ENCODE measurements at places on chromosomes 11 and 22.

GRCh38 chr11:2301631-2302305, at the start of the genes C11orf21 and TSPAN32:
Gene C11orf21, minus strand, starts transcription at chr11:2301918. Its CDS starts 110 bp downstream, at chr11:2301808.
Gene TSPAN32, plus strand, starts transcription at chr11:2302013. Its CDS starts 137 bp downstream, at chr11:2302150.
- no peak for DNase-seq

DNA sequence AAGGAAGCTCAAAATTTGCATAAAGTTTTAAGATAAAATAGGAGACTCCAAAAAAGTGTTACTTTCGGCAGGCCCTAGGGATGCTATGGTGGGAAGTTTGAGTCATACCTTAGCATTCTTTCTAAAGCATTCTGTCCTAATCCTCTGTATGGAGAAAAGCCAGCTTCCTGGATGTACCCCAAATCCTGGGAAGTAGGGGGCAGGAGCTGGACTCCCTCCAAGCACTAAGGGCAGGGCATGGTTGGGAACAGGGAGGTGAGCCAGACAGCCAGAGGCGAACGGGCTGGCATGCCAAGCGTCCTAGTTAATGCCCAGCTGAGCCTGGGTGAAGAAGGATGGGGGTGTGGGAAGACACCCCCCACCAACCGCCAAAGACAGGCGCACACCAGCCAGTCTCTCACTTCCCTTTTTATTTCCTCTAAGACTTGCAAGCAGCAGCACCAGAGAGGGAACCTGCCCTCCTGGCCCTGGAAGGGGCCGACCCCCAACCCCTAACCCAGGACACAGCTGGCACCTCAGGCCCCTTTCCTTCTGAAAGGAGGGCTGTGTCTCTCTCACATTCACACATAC, 23.9 kb downstream of the RTN4RL2 start:
- no peak for DNase-seq

- peak; percentile 50 for DNase-seq
Observed at GRCh38 chr11:67373648-67374570, 511 bp upstream of the CLCF1 start.

DNA sequence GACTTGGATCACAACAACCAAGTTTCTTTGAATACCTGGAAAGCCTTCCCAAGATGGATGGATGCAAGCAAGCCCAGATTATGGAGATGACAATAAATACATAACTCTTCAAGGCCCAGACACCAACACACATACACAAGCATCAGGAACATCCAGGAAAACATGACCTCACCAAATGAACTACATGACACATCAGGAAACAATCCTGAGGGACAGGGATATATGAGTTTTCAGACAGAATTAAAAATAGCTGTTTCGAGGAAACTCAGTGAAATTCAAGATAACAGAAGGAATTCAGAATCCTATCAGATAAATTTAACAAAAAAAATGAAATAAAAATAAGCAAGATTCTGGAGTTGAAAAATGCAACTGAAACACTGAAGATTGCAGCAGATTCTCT, 659.4 kb downstream of the METTL15 start:
- DNase-seq: no peak

DNA sequence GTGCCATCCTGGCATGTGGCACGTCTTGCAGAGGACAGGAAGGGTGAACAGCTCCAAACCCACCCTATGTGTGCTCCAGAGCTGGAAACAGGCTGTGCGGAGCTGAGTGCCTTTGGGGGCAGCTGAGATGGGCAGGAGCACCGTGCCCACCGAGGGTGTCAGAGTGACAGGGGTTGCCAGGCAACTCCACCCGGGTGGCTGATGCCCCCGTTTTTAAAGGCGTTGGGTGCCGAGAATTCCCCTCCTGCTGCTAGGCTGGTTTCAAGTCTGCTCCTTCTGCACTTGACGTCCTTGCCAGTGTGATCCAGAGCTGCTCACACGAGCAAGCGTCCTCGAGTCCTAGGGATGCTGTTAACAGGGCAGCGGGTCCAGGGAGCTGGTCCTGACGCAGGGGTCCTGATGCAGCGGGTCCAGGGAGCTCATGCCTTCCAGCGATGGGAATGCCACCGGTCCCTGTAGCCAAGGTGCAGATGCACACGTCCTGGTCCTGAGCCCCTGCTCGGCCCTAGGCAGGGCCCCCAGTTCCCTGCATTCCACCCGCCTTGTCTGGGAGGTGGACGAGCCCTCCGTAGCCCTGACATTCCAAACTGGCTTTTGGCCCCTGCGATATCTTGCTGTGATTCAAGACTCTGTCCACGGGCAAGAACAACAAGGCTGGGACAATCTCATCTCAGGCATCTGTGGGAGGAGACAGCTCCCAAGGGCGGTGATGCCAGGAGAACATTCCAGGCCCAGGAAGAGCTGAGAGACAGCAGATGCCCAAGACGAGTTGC, 4.9 kb downstream of the KCNQ1 start:
- DNase-seq: no peak

GRCh38 chr11:88070437-88070836, 104.8 kb downstream of the RAB38 start:
- DNase-seq: no peak

GRCh38 chr11:61091373-61092279, 10.7 kb upstream of the CD5 start:
- no peak for DNase-seq

GRCh38 chr22:48738204-48738980, 1089.3 kb downstream of the BRD1 start:
- no peak for DNase-seq

- DNase-seq: peak; percentile 78
Observed at GRCh38 chr11:44774108-44774507, 47.3 kb downstream of the TSPAN18 start.

Measured in NCI-H82 (cell line).